ENCODE measurements at places on chromosomes 4 and X.

- H3K4me3 ChIP-seq = no peak overlapping the region
- no peaks in the 10 kb centered on the region for H3K4me1 ChIP-seq
- no peak overlapping the region for H3K27ac ChIP-seq
- no peaks in the 10 kb centered on the region for H3K27me3 ChIP-seq
- peak; percentile 33 for DNase-seq
Observed at GRCh38 chr4:4488405-4489404, 53.1 kb downstream of the STX18 start.

- no peak overlapping the region for H3K27ac ChIP-seq
Observed at GRCh38 chr4:145301386-145302080, 121.1 kb upstream of the OTUD4 start.

GRCh38 chr4:146265950-146266490 is 51.7 kb downstream of the REELD1 start:
- no peak overlapping the region for H3K27ac ChIP-seq
- no peaks in the 10 kb centered on the region for H3K27me3 ChIP-seq
- H3K36me3 ChIP-seq = no peaks in the 10 kb centered on the region
- H3K4me1 ChIP-seq = peaks cover 3% of the 10 kb centered on the region

- no peaks in the 10 kb centered on the region for H3K27me3 ChIP-seq
- DNase-seq = no peak
- H3K4me1 ChIP-seq = no peaks in the 10 kb centered on the region
- H3K36me3 ChIP-seq = no peaks in the 10 kb centered on the region
Observed at GRCh38 chr4:87498446-87498900, 30.7 kb downstream of the SPARCL1 start.

DNA sequence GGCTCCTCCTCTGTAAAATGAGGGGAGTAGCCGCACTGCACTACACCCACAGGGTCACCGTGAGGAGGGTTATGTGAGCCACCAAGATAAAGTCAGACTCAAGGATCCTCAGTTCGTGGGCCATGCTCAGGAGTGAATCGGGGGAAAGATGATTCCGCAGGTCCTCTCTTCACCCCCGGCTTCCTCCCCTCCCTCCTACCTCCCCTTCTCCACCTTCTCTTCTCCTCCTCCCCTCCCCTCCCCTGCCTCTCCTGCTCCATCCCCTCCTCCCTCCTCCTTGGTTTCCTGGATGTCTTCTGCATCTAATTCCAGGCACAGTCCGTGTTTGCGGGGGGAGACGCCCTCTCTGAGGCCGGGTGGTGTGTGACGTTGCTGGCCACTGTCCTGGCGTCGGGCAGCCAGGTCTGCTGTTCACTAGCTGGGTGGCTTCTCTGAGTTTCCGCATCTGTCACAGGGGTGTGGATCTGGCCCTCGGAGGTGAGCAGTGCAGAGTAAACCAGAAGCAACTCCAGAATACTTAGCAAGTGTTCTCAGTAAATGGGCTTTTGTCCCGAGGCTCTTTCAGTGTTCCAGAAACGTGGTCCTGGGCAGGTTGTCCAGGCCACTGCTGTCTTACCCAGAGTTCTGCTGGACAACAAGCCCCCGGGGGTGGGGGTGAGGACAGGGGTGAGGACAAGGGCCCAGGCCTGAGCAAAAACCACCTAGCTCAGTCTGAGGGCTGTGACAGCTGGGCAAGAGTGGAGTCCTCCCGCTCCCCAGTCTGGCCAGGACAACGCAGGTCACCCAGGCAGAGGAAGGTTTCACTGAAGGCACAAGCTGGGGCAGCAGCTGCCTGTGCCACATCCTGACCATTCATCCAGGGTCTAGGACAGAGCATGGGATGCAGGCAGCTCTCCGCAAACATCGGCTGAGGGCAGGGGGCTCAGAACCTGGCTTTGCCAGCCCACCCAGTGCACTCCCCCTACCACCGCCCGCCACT is 92.4 kb downstream of the PPP2R2C start:
- no peak overlapping the region for H3K4me3 ChIP-seq
- H3K4me1 ChIP-seq = 0 out of 2 replicates have a peak, but pooled peaks cover 2% of the 10 kb centered on the region
- H3K27ac ChIP-seq = no peak overlapping the region
- H3K36me3 ChIP-seq = no peaks in the 10 kb centered on the region
- DNase-seq = no peak

DNA sequence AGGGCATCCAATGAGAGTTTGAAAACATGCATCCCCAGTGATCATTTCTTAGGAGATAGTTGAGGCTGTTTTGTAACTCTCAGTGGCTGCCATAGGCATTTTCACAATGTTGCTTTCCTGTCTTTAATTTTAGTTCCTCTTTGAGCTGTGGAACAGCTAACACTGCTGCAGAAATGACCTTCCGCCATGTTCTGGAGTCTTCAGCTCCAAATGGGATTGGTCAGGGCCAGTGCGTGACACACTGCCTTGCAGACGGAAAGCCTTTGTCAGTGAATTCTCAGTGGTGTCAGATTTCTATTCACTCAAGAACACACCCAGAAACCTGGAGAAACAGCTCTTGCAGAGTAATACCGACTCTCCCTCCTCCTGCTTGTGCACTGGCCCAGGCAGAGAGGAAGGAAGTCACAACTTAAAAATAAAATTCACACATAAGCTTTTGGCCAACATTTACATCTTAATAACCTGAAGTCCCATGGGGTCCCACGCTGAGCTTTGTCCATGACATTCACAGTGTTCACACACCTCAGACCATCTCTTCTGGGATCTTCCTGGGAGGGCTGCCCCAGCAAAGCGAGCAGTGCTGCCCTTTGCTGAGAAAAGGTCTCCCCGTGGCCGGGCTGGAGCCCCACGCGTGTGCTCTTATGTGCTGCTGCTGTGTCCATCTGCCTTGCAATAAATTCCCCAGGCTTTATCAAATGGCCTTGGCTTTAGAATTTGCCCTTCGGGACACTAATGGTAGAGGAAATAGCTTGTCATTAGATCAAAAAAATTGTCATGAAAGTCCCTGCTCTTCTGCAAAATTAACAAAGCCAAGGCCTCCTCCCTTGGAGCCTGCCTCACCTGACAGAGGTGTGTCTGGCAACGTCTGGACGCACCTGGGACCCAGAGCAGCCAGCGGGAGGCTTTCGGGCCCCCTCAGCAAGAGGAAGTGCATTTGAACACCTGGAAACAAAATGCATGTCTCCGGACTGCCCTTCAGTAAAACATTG is 126.8 kb downstream of the IRF2 start:
- DNase-seq = peak; percentile 78
- H3K27me3 ChIP-seq = no peaks in the 10 kb centered on the region
- H3K27ac ChIP-seq = peak overlapping the region; percentile 7
